ENCODE measurements at places on chromosomes 4 and X.

DNA sequence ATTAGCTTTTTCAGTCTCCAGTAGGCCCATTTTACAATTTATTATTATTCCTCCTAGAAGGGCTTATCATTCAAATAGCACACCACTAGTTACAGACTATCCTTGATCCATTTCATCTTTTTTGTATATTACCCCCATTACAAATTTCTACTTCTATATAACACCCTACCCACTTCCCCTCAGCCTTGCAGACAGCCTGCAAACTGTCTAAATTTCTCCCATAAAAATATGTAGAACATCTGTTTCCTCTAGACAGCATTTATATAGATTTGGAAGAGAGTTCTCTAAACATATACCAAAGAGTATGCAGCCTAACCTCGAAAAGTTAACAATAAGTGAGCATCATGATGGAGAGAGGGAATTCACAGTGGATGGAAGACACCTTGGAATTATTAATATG is 30.8 kb downstream of the COMMD8 start:
- DNase-seq: no peak

GRCh38 chr4:54542119-54542438 is 115.7 kb upstream of the KIT start:
- no peak for DNase-seq

DNA sequence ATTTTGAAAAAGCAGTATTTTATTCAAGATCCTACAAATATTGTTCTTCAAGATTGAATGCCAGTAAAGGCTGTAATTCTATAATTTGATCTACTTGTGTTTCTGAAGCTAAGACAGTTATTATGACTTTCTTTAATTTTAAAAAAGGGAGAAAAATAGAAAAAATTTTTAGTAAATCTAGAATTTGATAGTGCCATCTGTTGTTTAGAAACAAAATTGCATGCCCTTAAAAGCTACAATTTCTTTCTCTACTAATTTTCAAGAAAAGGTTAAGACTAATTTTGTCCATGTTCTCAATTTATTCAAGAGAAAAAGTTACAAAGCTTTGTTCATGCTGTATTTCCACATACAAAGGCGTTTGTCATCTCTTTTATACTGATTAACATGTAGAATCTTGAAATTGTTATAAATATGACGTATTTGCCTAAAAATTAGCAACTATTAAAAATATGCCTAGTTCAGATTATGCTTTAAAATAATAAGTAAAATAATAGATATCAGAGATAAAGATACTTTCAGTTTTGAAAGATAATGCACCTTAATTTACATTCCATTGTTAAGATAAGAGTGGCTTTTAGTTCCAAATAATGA is 25.6 kb upstream of the MMRN1 start:
- DNase-seq: no peak

DNA sequence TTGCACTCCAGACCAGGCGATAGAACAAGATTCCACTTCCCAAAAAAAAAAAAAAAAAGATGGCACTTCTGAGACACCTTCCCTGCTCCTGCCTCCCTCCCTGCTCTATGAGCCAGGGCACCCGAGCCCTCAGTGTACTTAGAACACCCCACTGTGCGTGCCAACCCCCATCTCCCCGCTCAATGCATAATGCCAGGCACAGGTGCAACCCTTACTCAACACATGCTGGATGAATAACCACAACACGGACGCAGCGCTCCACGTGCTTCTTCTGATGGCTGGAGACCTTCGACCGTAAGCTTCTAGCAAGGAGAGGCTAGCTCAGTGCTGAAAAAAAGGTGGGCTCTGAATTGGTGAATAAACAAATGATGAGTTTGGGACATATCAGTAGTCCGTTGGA is 19.9 kb upstream of the IRAK1 start:
- DNase-seq: no peak

DNA sequence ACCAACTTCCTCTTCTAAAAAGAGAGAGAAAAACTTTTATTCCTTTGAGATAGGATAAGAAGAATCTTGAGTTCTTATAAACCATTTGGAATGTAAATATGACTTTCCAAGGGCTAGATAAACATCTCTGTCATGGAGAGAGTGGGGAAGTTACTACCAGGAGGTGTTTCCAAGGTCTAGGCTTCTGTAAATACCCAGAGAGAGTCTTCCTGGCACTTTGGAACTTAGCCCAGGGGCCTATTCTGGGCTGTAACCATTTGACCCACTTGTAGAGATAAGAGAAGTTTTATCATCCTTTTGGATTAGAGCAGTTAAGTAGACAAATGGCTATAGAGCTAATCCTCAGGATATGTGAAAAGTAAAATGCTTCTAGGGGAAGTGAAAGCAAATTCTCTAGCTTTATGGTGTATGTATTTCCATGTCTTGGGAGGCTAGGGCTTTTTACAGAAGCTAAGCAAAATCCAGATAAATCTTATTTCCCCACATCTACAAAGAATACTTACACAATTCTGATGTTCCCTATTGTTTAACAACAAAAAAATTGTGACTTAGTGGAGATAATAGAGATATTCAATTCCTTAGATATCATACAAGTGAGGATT is 51.1 kb downstream of the MCUB start:
- DNase-seq: no peak

GRCh38 chrX:18146009-18146408 is 74.7 kb downstream of the BEND2 start:
- no peak for DNase-seq

DNA sequence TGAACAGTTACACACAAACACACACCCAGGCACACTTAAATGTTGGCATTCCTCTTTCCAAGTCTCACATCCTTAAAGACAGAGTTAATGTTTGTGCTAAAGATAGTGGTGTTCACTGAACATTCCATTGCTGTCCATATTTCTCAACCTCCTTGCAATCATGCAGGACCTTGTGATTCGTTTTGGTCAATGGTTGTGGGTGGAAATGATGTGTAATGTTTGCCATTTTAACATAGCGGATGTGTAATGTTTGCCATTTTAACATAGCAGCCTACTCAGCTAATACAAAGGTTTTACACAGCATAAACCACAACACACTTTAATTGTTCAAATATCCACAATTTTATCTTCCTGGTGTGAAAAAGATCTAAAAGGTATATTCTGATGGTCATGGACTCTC is 93.9 kb downstream of the CEP44 start:
- no peak for DNase-seq

DNA sequence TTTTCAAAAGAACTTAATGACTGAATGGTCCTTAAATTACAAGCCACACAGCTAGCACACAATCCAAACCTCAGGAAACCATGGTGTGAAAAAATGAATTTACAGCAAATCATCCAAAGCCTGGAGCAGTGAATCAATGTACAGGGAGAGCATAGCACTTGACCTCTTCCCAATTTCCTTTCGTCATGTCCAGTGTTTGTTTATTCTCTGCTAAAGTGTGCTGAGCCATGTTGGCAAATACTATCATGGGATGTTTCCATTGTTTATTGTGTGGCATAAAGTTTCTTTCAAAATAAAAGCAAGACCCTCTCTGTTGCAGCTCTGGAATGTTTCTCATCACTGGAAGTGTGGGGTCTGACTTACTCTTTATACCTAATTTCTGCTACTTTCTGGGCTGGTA is 25.4 kb upstream of the FAM47B start:
- DNase-seq: no peak

DNA sequence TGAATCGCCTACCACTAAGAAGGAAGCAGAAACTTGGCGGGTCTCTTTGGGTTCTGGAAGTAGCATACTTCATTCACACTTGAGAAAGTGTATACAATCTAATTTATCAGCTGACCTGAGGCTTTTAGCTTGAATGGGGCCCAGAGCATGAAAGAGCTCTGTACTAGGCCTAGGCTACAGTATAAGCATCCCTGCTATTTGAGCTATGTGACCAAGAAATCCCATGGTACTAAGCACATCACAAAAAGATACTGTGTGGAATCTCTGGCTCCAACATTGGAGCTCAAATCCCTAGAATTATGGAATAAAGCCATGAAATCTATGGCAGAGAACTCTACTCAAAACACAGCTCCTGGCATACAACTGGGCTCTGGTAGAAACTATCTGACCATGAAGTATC is 43.9 kb upstream of the CCDC149 start:
- no peak for DNase-seq

DNA sequence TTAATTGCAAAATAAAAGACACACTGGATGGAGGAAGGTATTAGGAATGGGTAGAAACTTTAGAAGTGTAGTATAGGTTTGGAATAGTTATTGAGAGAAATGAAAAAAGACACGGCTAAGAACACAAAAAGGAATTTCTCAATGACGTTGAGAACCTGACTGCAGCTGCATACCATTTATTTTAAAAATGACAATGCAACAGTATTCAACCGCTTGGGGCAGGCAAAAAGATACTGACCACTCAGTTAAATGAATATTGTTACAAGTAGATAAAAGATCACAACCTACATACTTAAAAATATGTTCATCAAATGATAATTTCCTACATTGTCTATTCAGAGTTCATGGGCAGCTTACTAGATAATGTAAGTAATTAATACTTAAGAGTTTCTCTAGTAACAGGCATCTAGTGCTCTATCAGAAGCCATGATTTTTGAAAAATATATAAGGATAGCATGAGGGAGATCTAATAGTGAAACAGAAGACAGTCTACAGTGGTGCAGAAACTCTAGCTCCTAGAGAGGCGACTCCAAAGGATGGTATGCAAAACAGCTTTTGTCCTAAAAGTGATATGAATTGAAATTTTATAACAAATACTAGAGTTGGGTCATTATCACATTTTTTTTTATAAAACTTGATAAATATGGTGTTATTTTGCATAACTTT is 216.2 kb upstream of the VEGFC start:
- no peak for DNase-seq

- DNase-seq: no peak
These were observed 118.3 kb downstream of the ADGRL3 start for GRCh38 chr4:61318431-61318830.

- DNase-seq: peak; percentile 27
These were observed 140.0 kb upstream of the BCOR start for GRCh38 chrX:40237731-40238178.

DNA sequence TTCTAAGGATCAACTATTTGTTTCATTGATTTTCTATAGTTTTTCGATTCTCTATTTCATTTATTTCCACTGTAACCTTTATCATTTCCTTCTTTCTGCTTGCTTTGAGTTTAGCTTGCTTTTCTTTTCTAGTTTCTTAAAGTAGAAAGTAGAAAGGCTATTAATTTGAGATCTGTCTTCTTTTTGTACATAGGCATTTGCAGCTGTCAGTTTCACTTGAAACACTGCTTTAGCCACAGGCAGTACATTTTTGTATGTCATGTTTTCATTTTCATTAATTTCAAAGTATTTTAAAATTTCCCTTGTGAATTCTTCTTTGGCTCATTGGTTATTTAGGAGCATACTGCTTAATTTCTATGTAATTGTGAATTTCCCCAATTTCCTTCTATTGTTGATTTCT is 152.2 kb downstream of the SH3KBP1 start:
- no peak for DNase-seq

GRCh38 chr4:122591196-122591595 is 29.7 kb downstream of the IL21 start:
- DNase-seq: no peak

- DNase-seq: no peak
These were observed 18.6 kb downstream of the TRIM2 start for GRCh38 chr4:153222707-153223426.

DNA sequence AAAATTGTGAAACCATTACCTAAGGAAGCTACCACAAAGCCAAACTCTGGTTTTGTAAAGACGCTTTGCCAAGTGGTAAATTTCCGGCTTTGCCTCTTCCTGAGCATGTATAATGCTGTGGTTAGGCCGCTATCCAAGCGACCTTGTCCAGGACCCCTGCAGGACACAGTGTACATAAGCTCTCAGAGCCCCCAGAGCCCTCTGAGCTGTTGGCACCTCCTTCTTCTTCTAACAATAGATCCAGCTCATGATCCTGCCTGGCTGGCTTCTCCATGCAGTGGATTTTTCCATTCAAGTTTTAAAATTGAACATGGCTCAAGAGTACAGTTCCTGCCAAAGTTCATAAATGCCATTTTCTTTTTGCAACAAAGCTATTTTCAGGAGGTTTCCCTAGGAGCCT is 326.7 kb downstream of the MAPK10 start:
- no peak for DNase-seq

- no peak for DNase-seq
These were observed 31.5 kb downstream of the ACTRT1 start for GRCh38 chrX:128020701-128021100.

GRCh38 chr4:139299536-139299935 is 1.8 kb upstream of the NAA15 start:
- no peak for DNase-seq

- DNase-seq: no peak
These were observed 115.4 kb downstream of the PARM1 start for GRCh38 chr4:75048208-75048879.

DNA sequence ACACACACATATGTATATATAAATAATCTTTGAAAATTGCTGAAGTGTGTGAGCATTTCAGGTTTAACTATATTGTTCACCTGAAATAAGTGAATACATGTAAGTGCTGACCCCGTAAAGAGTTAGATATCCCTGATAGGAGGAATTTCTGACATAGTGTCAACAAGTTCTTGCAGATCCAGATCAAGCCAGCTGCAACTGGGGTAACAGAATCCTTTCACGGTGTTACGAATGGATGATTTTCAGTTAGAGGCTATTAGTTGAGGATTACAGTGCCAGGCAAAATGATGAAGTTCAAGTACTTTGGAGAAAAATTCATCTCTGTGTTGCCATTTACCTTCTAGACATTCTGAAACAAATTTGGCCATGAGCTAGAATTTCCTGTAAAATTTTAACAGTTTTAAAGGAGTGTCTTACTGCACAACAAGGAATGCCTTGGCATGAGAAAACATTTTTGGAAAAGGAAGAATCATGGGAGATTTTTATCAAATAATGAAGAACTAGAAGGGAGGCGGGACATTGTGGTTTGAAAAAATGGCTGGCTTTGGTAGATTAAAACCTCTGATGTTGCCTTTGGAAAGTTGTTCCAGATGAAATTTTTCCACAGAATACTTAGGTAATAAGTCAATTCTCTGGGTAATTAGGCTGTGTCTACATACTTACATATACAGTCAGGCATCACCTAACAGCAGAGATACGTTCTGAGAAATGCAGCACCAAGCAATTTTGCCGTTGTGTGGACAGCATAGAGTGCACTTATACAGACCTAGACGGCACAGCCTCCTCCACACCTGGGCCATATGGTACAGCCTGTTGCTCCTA is 84.4 kb upstream of the FAT1 start:
- no peak for DNase-seq

GRCh38 chr4:128908735-128909134 is 99.2 kb downstream of the JADE1 start:
- no peak for DNase-seq

DNA sequence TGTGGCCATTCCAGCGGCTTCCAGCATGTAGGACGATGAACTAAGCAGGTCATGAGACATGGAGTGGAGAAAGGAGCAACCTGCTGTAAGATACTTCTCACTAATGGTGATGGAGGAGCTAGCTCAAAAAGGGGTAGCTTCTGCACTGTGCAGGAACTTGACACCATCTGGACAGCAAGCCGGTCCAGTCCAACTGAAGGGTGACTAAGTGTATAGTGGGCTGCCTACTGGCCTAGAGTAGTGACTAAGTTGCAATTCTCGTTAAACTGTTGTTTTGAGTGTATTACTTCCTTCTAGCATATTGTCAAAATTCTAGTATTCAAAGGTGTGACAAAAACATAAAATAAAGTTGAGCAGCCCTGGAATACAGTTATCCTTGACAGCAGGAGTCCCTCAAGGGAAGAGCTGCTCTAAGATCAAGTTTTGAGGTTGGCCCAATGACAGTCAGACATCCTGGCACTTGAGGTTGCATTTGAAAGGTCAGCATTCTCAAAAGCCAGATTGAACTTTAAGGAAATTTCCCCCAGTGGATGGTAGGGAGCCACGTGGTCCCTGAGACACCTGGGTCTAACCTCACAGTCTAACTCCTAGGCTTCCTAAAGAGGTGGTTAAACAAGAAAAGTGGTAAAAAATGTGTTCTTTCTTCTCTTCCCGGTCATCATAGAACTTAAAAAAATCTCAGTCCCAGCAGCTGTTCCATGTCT is 8.0 kb downstream of the CETN2 start:
- DNase-seq: no peak

Measured in NT2/D1 (cell line).